Cardiac muscle cell (in vitro differentiated cells and primary cell): ENCODE measurements at places on chromosomes 5 and 9.

DNA sequence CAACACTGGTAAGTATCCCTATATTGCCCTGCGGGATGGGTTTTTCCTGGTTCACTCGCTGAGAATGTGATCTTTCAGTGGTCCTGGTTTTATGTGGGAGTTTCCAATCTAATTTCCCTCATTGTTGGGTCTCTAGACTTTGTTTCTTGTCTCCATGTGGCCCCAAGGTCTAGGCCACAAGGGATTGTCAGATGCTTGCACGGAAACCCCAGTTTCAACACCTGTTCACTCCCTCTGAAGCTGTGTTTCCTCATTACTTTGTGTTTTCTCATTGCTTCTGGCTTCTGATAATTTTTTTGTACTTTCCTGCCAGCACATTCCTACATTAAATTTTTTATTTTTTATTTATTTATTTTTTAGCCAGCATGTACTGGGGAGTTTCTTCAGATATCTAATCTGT lies 191.5 kb downstream of the TTLL11 start:
- no peak for DNase-seq

- no peak for DNase-seq
Measured at GRCh38 chr9:73810585-73811215, 659.0 kb downstream of the ANXA1 start.

DNA sequence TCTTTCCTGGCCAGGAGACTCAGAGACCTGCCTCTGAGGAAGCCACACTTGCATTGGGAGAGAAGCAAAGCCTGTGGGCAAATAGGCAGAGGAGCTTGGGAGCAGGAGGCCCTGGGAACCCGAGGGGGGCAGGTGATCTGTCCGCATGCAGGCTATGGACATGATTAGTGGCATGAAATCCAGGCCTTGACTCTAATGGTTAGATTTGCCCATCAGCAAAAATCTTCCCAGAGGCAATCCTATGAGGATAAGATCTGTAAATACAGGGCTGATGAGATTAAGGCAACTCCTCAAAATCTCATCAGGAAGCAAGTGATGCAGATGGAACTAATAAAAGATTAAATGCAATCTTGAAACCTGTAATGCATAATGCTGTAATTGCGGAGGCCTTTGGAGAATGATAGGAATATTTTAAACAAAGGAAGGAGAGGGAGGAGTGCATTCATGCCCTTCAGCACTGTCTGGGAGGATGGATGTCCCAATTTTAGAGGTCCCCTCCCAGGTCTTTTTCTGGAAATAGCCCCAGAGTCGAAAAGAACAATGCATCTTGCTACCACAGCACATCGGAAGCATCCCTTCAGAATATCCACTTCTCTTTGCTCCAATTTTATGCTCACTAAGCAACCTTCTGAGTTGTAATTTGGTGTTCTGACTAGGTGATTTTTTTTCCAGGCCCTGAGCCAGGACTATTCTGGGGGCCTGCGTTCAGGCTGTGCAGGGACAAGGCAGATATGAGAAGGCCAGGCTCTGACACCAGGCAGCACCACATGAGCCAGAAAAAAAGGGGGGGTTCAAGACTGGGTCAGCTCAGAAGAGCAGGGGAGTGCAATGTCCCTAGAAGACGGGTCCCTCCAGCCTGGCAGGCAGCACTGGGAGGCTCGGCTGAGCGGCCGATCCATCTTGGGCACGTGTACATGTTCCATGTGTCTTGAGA lies 66.5 kb downstream of the MED10 start:
- no peak for DNase-seq

DNA sequence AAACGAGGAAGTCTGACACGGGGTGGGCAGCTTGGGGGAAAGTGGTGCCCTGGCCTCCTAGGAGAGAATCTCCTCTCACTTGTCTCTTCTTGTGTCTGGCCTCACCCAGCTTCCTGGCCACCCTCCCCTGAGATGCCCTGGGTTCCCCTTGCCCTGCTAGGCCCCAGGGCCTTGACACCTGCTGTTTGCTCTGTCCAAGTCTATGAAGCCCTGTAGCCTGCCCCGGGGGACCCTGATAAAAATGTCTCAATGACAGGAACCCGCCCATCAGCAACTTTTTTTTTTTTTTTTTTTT lies 35.0 kb upstream of the SUSD3 start:
- DNase-seq: no peak

DNA sequence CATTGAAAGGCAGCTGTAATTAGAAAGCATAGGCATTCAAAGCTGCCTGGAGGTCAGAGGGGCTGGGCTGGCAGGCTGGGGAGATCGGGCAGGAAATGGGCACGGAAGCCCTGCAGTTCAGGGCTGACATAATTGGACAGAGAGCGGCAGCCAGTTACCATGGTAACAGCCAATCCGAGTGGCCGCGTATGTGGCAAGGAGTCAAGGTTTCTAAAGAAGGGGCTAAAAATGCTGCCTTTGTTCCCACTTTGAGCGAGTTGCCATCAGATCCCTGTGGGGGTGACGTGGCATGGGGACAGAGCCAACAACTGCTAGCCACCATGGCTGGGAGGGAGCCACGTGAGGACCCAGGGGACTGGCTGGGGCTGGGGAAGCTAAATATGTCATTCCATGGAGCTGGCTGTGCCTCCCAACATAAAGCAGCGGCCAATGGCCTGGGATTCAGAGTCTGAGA lies 44.7 kb upstream of the NDFIP1 start:
- DNase-seq: peak; percentile 51

GRCh38 chr5:76709762-76710161 lies 6.2 kb upstream of the F2R start:
- no peak for DNase-seq

DNA sequence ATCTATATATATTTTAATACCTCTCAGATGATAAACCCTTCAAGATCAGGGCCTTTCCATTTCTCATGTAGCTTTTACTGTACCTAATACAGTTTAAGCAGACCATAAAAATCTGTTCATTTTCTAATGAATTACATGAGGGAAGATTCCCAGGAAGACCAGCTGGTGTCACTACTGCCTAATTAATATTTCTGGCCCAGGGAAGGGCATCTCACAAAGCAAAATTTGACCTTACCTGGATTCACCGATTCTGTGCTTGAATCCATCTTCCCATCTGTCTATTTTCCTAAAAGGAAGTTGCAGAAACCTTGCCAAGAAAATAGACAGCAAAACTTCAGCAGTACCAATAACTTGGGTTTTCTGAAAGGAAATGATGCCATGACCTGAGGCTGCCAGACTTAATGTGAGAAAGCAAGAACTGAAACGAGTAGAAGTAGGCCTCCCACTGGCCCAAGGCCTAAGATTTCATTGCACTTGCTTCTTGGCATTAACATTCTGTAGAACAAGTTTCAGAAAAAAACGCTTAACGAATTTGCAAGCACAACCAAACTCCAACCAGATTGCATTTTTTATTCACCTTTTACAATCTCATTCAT lies 83.0 kb upstream of the GLIS3 start:
- DNase-seq: peak; percentile 60

DNA sequence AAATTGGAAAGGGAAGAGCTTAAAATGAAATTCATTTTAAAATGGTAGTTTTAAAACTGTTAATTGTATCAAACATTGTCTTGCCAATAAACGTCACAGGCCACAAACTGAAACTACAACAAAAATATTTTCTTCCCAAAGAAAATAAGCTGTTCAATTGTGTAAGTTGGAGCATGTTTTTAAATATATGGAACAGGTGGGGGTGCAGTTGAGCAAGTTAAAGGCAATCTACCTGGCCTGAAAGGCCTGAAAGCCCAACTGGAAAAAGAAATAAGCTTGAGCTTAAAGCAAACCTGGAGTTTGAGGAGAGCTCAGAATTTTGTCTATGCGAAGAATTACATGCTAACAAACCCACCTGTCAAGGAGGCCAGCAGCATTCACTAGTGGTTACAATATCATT lies 439.5 kb downstream of the ACTL7B start:
- DNase-seq: no peak

DNA sequence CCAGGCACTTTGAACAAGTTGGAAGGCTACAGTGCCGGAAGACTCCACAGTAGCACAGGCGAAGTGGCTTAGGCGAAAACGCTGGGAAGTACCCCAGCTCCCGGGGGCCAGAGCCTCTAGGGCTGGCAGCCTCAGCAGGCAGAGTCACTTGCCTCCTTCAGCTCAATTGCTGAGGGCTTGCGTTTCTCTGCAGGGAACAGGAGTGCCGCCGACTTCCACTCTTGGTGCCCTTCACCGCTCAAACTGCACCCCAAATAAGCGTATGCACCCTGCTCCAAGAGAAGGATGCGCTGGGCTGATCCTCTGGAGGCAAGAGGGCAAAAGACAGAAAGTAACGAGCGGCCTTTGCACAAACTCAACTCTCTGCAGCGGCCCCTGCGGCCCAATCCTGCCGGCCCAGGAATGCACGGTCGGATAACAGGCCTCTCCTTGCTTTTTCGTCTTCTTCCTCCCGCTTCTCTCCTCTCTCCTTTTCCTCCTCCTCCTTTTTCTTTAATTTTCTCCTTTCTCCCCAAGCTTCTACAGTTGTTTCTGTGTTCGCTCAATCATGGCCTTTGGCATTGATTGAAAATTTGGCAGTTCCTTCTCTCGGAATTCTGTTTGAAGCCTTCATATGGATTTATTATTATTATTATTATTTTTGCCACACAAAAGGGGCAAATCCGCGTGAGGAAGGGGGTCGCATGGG lies 1.1 kb upstream of the S1PR3 start:
- DNase-seq: no peak

DNA sequence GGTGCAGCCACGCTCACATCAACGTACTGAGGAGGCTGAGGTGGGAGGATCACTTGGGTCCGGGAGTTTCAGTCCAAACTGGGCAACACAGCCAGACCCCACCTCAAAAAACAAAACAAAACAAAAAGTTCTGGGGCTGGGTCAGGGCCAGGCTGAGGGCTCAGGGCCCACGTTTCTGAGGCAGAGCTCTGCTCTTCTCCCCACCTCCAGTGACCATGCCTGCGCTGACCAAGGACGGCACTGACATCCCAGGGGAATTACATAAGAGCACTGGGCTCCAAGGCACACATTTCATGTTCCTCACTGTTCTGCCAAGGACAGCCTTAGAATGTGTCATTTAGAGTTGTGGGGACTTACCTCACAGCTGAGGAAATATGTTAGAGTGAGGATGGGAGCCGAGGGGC lies 40.4 kb upstream of the TESK1 start:
- no peak for DNase-seq

DNA sequence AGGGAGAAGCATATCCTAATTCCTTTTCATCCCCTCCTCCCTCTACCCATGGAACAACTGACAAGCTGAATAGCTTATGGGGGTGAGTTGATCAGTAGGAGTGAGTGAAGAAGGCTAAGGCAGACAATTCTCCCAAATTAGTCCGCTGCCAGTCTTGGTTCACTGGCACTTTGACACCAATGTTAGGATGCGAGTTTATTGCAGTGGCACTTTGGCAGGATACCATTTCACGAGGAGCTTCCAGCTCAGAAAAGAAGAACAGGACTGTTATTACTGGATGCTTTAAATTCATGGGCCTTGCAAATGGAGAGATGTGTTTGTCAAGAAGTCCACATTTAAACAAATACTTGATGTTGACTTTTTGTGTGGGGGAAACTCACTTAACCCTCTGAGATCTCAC lies 427.6 kb downstream of the NR2F1-AS1 start:
- no peak for DNase-seq
